Endothelial cell (in vitro differentiated cells): ENCODE measurements at places on chromosomes 12 and 14.

DNA sequence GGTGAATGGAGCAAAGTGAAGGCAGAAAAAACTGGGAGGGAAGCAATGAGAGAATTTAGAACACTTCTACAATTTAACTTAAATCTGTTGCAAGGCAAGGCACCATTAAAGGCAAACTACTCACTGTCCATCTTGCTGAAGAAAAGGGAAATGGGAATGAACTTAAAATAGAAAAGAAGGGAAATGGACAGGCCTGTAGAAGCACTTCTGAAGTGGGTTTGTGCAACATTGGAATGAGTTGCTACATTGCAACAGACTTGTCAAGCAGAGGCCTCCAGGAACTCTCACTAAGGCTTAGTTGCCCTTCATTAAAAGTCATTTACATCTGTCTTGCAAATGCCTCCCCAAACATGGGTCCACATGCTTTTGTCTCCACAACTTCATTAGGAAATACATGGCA, 13.7 kb upstream of the OR10AD1 start:
- DNase-seq = no peak

DNA sequence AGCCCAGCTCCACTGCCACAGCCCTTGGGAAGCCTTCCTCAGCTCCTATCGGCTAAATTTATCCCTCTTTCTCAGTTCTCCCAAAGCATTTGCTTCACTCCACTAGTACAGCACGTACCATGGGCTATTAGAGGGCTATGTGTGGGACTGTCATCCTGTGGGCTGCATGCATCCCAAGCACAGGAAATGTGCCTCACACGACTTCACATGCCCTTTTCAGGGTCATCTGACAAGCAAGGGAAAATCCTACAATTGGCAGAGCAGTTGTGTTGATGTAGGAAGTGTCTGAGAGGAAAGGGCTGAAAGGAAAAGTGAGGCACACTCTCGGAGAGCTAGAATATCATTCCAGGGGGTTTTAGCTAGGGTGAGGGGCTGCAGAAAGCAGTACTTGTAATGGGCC, 47.6 kb downstream of the NINJ2 start:
- no peak for DNase-seq

GRCh38 chr14:56065621-56066290, 52.5 kb upstream of the PELI2 start:
- no peak for DNase-seq

DNA sequence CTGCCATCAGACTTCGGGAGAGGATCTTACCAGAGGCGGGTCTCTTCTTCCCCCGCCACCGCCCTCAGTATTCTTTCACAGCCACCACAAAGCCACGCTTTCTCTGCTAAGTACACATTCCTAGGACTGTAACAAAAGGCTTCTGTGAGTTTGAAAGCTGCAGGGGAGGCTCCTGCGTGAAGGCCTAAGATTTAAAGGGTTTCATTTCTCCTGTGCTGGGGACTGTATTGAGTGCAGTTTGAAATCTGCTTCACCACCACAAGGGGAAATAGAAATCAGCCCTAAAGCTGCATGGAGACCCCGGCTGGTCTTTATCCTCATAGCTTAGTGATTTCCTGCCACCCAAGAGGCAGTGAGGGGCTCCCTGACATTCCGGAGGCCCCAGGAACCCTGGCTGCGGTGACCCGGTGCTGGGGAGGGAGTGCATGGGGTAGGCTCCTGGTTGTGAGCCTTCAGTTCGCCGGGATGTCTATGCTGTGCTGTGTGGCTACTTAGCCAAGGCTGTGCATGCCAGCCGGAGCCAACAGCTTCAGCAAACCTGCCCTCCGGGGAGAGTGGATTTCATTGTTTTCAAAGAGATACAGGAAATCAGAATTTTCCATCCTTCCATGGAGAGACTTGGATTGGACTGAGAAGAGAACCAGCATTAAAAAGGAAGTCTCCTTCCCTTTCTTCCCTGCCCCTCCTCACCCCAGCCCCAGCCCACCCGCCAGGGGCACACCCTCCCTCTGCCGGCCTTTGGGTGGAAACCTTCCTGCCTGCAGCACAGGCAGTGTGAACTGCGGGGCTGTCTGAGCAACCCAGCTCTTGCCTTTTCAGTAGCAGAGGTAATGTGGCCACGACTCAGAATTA, 163.3 kb downstream of the ETV6 start:
- peak; percentile 52 for DNase-seq

GRCh38 chr14:82047777-82048470, 514.3 kb upstream of the SEL1L start:
- no peak for DNase-seq

DNA sequence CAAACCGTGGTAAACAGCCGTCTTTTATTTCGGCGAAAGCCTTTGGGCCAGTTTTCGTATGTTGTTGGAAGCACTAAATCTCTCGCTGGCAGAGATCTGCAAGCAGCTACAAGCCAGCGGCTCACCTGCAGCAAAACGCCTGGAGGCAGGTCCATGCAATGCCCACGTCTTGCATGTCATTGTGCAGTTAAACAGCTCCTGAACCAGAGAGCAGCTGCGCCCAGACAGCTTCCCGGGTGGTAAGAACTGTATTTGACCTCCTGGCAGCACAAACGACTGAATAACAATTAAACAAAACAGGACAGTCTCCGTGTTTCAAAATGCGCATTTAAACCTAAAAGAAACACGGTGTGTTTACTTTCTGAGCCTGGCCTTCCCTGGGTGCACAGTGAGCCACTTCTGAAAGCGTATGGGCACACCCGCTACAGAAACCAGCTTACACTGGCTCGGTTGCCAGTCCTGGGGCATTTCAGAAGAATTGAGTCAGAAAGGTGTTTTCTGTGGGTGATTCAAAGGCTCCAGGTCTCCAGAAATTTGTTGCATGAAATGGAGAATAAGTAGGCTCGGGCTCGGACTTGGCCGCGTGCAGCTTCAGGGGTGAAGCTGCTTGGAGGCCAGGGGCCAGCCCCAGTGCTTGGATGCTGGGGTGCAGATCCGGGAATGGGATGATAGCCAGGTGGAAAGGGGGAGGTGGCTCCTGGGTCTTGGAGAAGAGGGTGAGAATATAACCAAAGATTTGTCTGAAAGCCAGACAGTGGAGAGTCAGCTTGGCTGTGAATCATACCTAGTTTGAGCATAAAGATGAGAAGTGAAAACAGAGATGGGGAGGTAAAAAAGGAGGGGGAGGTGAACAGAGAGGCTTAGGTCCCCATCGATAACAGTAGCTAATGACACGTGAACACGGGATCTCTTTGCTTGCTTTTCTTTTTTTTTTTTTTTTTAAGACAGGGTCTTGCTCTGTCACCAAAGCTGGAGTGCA, 24.9 kb upstream of the FZD10 start:
- no peak for DNase-seq
